Activated T-cell treated with anti-CD3 and anti-CD28 coated beads, Interleukin-2, amount 50 U/mL, for 72 hours (primary cell): ENCODE measurements at places on chromosomes 4 and X.

GRCh38 chr4:87804871-87805270 is 5.5 kb downstream of the IBSP start:
- DNase-seq = no peak

- DNase-seq = no peak
Measured at GRCh38 chr4:79597266-79597665, 189.2 kb upstream of the GK2 start.

- no peak for DNase-seq
Measured at GRCh38 chrX:24005028-24005427, 22.0 kb downstream of the KLHL15 start.

GRCh38 chrX:54495814-54496516 is at the start of gene FGD1:
FGD1 (minus strand) TSS chrX:54496234; CDS start chrX:54495432, 802 bp downstream.
- peak; percentile 47 for DNase-seq

GRCh38 chrX:66045894-66046293 is 6.0 kb upstream of the VSIG4 start:
- DNase-seq = peak; percentile 42
